ENCODE measurements at places on chromosomes 3 and 15. TPM values are rescaled to one million over a fixed set of nuclear protein-coding genes. Genes with fewer than 3 reads are reported as not detected.

The ARID3B gene
- 5.4 TPM for polyA plus RNA-seq

The SLC51A gene
- polyA plus RNA-seq = 28.1 TPM

The FSIP1 gene
- not detected for polyA plus RNA-seq

The TERC gene
- polyA plus RNA-seq = not detected

The IQCF5 gene
- polyA plus RNA-seq = not detected

The DPP8 gene
- 11.1 TPM for polyA plus RNA-seq

The PRSS50 gene
- polyA plus RNA-seq = not detected

The MINDY2 gene
- polyA plus RNA-seq = 1.6 TPM

The SLC27A2 gene
- polyA plus RNA-seq = 81.2 TPM

DNA sequence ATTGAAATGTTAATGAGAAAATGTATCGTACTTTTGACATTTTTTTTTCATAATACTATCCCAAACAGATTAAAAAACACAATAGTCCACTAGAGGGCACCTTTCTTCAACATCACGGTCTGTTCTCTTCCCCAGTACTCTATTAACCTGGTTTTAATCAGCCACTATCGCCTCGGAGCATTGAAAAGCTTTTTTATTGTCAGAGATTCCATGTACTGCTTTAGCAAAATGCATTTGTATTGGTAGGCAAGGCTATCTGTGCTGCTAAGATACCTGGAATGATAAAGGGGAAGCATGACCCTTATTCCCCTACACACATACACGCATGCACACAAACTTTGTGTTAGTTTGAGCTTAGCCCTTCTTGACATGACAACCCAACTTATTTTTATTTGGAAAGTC lies 160.1 kb upstream of the IL12A start:
- H3K27me3 ChIP-seq = no peaks in the 10 kb centered on the region
- H3K36me3 ChIP-seq = no peaks in the 10 kb centered on the region
- peak; percentile 53 for DNase-seq
- no peak overlapping the region for H3K27ac ChIP-seq
- H3K4me1 ChIP-seq = no peaks in the 10 kb centered on the region
- H3K4me3 ChIP-seq = no peak overlapping the region

DNA sequence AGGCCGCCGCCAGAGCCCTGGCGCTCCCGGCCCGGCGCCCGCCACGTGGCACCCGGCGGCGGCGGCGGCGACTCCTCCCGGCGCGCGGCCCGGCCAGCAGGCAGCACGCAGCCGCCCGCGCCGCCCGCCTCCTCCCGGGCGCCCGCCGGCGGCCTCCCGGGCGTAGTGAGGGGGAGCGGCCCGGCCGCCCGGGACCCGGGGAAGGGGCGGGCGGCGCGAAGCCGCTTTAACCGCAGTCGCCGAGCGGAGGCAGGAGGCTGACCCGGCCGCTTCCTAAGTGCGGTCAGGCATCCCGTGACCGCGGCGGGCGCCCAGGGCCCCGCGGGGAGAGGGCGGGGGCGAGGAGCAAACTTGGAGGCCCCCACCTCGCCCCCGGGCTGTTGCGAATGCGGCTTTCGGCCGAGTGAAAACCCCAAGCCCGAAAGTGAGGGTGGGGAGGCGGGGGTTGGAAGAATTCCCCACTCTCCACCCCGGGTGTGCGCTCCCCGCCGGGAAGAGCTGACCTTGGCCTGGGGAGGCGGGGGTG lies 1.7 kb upstream of the HES1 start:
- H3K27me3 ChIP-seq = no peaks in the 10 kb centered on the region
- DNase-seq = no peak
- peaks cover 46% of the 10 kb centered on the region for H3K4me1 ChIP-seq
- H3K4me3 ChIP-seq = peak overlapping the region; percentile 63
- H3K27ac ChIP-seq = peak overlapping the region; percentile 91

- no peaks in the 10 kb centered on the region for H3K27me3 ChIP-seq
- H3K4me1 ChIP-seq = no peaks in the 10 kb centered on the region
- no peak for DNase-seq
- no peak overlapping the region for H3K27ac ChIP-seq
Observed at GRCh38 chr3:9091486-9092235, 128.4 kb upstream of the RAD18 start.

DNA sequence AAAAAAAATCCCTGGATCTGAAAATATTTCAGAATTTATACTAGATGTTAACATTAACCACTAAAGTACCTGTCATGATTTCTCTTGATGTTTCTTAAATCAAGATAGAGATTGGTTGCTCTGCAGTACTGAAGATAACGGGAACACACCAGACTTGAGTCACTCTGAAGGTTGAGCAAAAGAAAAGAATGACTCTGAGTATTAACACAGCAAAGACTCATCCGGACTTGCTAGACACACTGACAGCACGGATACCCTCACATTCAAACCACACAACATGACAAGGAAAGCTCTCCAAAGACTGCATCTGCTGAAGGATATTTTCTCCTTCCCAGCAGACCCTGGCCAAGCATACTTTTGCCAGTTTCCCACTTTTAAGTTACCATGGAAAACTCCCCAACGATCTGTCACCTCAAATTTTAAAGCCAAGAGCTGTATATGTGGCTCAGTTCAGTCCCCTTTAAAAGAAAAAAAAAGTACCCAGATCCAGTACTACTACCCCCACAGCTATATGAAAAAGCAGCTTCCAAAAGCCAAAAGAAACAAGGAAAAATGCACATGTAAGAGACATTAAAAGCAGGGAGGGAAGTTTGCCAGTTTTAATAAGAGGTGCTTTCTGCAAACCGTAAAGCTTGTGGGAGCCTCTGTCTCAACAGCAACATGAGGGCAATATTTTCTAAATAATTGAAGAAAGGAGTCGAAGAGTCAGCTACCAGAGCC lies 8.3 kb downstream of the EOGT start:
- H3K4me1 ChIP-seq = no peaks in the 10 kb centered on the region
- H3K27ac ChIP-seq = no peak overlapping the region
- DNase-seq = no peak
- H3K36me3 ChIP-seq = peaks cover 8% of the 10 kb centered on the region
- H3K27me3 ChIP-seq = no peaks in the 10 kb centered on the region

- no peak overlapping the region for H3K27ac ChIP-seq
- H3K36me3 ChIP-seq = no peaks in the 10 kb centered on the region
- H3K27me3 ChIP-seq = no peaks in the 10 kb centered on the region
- H3K4me3 ChIP-seq = no peak overlapping the region
Observed at GRCh38 chr3:106022913-106023312, 154.1 kb upstream of the CBLB start.

GRCh38 chr3:43726521-43726920 lies 35.8 kb downstream of the ABHD5 start:
- peaks cover 10% of the 10 kb centered on the region for H3K36me3 ChIP-seq
- H3K4me1 ChIP-seq = peaks cover 4% of the 10 kb centered on the region
- no peak for DNase-seq
- no peak overlapping the region for H3K4me3 ChIP-seq

DNA sequence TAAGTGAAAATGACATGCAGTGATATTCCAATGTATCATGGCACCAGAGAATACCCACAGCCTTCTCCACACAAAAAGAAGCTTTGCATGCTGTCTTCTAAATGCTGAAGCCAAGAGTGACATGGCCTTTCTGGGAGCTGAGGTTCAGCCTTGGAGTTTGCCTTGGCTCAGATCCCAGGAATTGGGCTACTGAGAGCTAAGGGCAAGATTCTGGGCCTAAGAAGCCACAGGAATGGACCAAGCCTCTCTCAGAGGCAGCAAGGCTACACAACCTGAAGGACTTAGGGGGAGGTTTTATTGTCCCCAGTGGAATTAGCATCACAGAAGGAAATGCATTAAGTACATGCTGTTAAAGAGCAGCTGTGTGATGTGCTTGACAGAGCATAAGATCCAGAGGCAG lies 1078.5 kb downstream of the TUSC7 start:
- no peak for DNase-seq
- no peak overlapping the region for H3K4me3 ChIP-seq
- no peaks in the 10 kb centered on the region for H3K36me3 ChIP-seq
- no peak overlapping the region for H3K27ac ChIP-seq
- H3K4me1 ChIP-seq = no peaks in the 10 kb centered on the region

- peak; percentile 69 for DNase-seq
- H3K4me3 ChIP-seq = no peak overlapping the region
- H3K27me3 ChIP-seq = no peaks in the 10 kb centered on the region
- no peaks in the 10 kb centered on the region for H3K4me1 ChIP-seq
- no peaks in the 10 kb centered on the region for H3K36me3 ChIP-seq
Observed at GRCh38 chr3:108437439-108437838, 73.0 kb downstream of the MYH15 start.

DNA sequence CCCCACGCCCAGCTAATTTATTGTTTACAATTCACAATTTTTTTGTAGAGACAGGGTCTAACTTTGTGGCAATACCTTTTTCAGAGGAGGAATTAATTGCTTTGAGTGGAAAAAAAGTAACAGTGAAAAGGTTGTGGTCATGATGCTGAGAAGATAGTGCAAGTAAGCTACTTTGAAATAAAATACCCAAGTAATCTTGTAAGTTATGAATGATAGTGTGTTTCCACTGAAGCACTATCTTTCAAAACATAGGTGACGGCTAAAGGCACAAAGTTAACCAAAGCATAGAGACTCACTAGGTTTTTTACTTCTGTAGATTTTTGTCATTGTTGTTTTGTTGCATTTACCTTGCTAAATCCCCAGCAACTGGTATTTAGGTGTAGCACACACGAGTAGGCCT lies 101.2 kb upstream of the C15orf61 start:
- H3K4me1 ChIP-seq = no peaks in the 10 kb centered on the region
- H3K27me3 ChIP-seq = no peaks in the 10 kb centered on the region
- DNase-seq = no peak
- no peak overlapping the region for H3K4me3 ChIP-seq

DNA sequence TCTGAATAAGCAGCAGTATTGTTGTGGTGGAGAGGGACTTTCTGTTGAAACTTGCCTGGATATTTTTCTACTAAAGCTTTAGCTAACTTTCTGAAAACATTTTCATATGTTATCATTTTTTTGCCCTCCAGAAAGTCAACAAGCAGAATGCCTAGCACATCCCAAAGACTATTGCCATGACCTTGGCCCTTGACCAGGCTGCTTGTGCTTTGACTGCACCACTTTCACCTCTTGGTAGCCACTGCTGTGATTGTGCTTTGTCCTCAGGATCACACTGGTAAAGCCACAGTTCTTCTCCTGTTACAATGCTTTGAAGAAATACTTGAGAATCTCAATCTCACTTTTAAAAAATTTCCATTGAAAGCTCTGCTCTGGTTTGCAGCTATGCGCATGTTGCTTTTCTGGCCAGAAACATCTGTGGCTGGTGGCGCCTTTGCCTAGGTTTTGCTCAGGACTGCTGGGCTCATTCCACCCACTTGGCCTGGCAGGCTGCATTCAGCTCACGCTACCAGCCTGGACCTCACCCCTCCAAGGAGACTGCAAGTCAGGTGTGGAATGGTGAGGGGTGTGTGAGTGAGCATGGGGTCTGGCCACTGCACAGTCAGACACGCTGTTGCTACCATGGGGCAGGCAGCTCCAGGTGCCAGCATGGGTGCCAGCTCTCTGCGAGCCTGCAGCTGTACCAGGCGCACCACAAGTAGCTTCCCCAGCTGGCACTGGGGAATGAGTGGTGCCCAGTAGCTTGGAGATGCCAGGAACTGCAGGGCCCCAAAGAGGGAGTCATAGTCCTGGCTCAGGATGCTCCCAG lies 89.8 kb upstream of the TNFSF10 start:
- H3K36me3 ChIP-seq = no peaks in the 10 kb centered on the region
- no peak overlapping the region for H3K27ac ChIP-seq
- H3K4me3 ChIP-seq = no peak overlapping the region

- H3K27ac ChIP-seq = no peak overlapping the region
- DNase-seq = peak; percentile 53
- H3K36me3 ChIP-seq = no peaks in the 10 kb centered on the region
- H3K4me1 ChIP-seq = no peaks in the 10 kb centered on the region
- H3K27me3 ChIP-seq = no peaks in the 10 kb centered on the region
Observed at GRCh38 chr3:85360742-85361387, 402.1 kb downstream of the CADM2 start.

- no peaks in the 10 kb centered on the region for H3K36me3 ChIP-seq
- no peak overlapping the region for H3K4me3 ChIP-seq
- peak overlapping the region; percentile 22 for H3K27ac ChIP-seq
- no peaks in the 10 kb centered on the region for H3K27me3 ChIP-seq
- no peaks in the 10 kb centered on the region for H3K4me1 ChIP-seq
Observed at GRCh38 chr3:134334231-134334900, 39.9 kb downstream of the AMOTL2 start.

Measured in small intestine (tissue), 16 donors.